Daoy (cell line): ENCODE measurements at places on chromosomes 7 and 10.
A peak's percentile ranks its signal among the peaks of the same experiment; 100 is the strongest.

DNA sequence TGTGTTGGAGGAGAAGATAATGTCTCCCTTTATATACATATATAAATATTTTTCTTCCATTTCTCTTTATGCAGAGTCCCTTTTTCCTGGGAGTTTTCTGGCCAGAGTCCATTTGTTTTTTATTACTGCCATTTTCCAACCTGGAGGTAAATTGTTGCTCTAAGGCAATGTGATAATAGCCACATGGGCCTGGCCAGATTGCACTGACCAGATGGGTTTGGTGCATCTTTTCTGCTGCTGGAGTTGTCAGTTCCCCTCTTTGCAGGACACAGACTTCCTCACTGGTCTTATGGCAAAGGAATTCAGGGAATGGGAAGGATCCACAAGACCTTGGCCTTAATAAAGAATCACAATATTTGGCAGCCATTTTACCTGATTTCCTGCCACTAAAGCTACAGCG is 254.9 kb downstream of the SORCS3 start:
- DNase-seq = no peak

GRCh38 chr7:74396993-74397392 is 56.7 kb upstream of the GTF2IRD1 start:
- no peak for DNase-seq

DNA sequence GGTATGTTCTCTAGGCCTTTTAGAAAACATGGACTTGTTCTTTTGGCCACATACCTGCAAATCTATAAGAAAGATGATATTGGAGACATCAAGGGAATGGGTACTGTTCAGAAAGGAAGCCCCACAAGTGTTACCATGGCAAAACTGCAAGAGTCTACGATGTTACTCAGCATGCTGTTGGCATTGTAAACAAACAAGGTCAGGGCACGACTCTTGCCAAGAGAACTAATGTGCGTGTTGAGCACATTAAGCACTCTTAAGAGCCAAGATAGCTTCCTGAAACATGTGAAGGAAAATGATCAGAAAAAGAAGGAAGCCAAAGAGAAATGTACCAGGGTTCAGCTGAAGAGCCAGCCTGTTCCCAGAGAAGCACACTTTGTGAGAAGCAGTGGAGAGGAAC is 37.1 kb downstream of the SDK1 start:
- DNase-seq = no peak

DNA sequence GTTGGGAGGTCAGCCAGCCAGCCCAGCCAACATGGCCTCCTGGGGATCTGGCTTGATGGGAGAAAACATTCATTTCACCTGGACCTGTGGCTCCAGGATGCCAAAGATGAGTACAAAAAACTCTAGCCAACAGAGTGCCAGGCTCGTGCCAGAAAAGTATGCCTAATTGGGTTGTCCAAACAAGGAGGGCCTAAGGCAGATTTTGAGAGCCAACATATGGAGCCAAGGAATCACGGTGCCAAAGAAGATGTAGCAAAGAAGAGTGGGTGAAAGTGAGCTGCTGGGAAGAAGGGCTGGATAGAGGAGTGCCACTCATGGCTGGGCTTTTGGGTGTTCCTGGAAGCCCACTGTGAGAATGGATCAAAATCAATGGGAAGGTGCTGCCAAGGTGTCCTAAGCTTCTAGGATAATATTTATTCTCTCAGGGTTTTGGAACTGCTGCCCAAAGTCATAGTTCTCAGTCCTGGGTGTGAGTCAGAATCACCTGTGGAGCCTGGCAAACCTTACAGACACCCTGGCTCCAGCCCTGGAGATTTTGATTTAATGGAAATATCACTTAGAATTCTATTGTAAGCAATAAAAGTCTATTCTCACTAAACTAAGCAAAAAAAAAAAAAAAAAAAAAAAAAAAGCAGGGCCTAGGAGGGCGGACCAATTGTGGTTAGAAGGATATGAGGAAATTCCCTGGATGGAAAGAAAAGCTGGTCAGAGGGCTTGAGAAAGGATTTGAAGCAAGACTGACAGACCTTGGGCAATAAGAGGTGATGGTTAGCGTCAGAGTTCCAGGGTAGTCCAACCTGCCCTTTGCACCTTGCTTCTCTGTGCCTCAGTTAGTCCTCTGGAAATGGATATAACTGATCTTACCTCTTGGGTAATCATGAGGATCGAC is 182.2 kb upstream of the PRR15 start:
- no peak for DNase-seq

GRCh38 chr7:29009947-29010346 is 51.8 kb upstream of the TRIL start:
- DNase-seq = no peak

DNA sequence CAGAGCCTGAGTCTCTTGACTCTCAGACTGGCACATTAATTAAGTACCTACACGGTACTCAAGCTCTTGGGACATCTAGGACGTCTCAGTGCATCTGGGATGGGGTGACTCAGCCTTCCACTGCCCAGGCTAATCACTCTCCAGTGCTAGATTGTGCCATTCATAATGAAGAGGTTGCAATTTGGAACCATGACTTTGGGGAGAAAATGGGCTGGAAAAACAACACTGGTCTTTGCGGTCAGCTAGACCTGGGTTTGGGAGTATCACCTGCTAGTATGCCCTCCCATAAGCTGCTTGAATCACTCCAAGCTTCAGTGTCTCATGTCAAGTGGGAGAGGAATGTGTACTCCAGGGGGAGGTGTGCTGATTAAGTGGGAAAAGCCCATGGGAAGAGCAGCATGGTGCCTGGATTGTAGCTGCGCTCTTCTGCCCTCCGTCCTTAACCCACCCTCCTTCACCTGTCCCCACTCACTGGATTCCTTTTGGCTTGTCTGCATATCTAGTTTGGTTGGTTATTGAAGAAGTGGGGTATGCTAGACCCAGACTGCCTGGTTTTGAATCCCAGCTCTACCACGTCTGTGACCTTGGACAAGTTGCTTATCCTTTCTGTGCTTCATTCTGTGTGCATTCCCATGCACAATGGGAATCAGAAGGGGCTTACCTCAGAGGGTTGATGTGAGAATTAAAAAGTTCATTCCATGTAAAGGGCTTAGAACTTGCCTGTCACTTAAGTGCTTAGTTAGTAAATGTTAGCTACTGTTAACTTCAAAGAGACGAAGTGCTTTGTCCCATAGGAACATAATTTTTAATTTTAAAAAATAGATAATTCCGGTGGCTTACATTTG is 3.8 kb downstream of the NFE2L3 start:
- DNase-seq = peak; percentile 98

GRCh38 chr10:3067118-3067858 is at the start of gene PFKP:
TSS of gene PFKP (plus strand) at chr10:3067548. CDS start at chr10:3067596, 48 bp downstream.
- DNase-seq = peak; percentile 58
